Stimulated activated CD8-positive, alpha-beta memory T cell treated with anti-CD3 and anti-CD28 coated beads, Interleukin-4, amount 100 ng/mL, for 24 hours (primary cell): ENCODE measurements at places on chromosomes 13 and 19.

DNA sequence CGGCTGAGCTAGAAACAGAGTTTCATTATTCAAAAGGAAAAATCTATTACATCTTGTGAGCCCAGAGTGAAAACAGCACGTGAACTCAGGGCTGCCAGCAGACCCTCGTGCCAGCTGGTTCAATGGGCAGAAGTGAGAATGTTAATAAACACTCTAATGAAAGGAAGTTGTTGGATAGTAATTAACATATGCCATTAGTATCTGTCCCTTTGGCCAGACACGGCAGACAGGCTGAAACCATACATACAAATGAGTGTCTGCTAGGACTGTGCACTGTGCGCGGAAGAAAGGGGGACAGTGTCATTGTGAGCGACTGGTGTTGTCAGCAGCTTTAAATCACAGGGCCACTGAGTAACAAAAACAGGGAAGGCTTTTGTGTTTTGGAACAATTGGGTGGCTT lies 121.9 kb upstream of the TSC22D1 start:
- DNase-seq, result no peak

- no peak for DNase-seq
These were observed 10.4 kb downstream of the EFNA2 start for GRCh38 chr19:1296078-1296477.

DNA sequence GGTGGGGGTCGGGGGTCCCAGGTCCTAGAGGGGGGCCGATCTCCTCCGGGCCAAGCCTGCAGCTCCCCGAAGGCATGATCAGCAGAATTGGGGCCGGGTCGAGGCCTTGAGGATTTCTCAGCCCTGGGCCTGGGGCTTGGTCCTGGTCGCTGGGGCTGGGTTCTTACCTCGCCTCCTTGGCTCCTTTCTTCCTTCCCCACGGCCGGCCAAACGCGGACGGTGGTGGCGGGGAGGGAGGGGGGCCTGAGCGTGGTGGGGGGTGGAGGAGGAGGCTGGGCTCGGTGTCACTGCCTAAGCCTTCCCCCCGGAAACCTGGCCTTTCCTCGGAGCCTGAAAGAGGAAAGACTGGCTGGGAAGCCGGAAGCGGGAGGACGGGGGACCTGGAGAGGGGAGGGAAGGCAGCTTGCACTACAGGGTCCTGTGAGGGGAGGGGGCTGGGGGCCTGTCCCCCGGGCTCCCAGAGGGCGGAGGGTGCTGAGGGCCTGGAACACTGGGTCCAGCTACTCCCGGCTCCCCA lies at the start of gene ZNF579:
Gene ZNF579, minus strand, starts transcription at position 221 of the 517 bp plus-strand sequence. CDS start 1,209 bp downstream, outside the sequence.
- peak; percentile 70 for DNase-seq

DNA sequence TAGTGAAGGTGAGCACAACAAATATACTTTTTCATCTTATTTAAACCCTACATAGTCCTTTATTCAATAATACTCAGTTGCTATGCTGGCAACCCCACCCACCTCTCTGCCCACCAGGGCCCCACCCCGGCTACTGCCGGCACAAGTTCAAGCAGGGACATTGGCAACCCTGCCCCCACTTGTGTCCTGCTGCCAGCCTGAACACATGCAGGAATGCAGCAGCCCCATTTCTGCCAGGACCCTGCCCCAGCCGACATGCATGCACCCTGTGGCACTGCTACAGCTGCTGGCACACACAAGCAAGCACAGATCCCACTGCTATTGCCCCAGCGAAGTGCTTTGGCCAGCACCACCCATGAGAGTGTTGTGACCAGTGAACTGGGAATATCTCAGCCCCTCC lies 289.8 kb downstream of the COG6 start:
- no peak for DNase-seq

- DNase-seq, result no peak
These were observed 405 bp downstream of the ZNF446 start for GRCh38 chr19:58476498-58477015.

GRCh38 chr19:55406826-55407549 lies 600 bp downstream of the UBE2S start:
- peak; percentile 19 for DNase-seq

DNA sequence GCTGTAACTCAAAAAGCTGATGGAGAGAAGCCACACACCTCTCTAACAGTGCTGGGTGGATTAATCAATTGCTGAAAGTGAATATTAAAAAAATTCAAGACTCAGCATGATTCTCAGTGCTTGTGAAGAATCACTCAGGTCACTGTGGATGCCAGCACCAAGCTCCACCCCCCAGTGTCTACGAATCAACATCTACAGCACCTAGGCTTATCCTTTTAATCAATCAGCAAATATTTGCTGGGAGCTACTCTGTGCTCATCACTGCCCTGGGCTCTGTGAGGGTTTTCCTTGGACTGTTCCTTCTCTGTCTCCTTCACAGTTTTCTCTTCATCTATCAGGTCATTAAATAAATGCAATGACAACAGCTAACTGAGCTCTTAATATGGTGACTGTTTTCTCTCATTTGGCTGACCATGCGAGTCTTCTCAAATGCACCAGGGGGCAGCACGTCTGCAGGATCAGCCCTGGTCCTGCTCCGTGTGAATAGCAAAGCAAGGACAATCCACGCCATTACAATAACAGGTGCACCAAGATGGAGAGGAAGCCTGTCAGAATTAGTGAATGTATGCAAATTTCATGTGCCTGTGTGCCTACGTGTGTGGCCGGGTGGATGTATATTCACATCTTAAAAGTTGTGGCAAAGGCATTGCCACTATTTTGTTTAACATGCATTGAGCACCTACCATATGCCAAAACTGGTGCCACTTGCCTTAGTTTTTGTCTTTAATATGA lies 14.6 kb upstream of the C13orf42 start:
- DNase-seq, result no peak

DNA sequence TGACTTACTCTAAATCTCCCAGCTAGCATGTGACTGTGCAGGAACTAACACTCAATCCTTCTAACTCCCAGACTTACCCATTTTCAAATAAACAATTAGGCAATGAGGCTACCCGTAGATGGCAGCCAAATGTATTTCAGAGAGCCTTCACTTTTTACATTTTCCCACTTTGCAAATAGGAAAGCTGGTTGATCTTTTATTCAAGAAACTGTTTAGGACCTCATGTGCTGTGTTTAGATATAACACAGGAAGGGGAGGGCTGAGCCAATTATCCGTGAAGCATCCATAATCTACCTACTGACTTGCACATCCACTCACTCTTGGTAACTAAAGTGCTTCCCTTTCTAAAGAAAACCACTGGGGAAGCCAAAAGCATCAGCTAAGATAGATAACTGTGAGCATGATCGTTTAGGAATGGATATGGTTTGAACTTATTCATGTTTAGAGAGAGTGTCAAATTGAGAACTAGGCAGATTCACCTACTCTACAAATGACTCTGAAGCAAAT lies 33.4 kb downstream of the MBNL2 start:
- DNase-seq, result no peak

DNA sequence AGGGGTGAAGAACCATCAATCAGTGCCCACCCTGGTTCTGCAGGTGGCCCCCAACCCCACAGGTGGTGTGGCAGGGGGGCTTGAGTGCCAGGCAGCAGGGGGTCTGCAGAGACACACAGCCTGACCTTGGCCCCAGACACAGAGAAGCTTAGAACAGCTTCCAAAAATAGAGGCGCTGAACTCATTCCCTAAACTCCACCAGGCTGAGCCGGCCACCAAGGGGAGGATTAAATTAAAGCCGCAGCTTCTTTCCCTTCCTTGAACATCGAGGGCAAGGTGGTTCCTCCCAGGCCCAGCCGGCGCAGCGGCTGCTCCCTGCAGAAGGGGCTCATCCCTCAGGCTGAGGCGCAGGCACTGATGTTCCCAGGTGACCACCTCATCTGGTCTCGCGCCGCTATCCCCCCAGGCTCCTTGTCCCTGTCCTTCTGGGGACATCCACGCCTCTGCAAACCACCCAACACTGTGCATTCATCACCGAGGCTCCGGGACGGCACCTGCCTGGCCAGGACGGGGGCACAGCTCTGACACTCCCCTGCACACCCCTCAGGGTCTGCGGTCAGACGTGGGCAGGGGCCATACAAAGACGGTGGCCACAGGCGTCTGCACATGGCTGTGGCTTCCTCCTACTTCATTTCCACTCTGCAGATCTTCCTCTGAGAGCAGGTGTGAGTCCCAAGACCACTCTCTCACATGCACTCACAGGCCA lies 30.9 kb downstream of the LAMP1 start:
- no peak for DNase-seq

- DNase-seq, result no peak
These were observed 686 bp downstream of the LENG8 start for GRCh38 chr19:54449701-54450069.

GRCh38 chr13:59229861-59230260 lies 933.9 kb downstream of the DIAPH3 start:
- no peak for DNase-seq

- no peak for DNase-seq
These were observed 42.3 kb downstream of the LYL1 start for GRCh38 chr19:13060233-13060963.

GRCh38 chr19:6381030-6381750 lies 5.5 kb upstream of the PSPN start:
- no peak for DNase-seq

- no peak for DNase-seq
These were observed at the start of gene GPR183 for GRCh38 chr13:99307247-99307646. Gene GPR183, minus strand, starts transcription at chr13:99307399. Its CDS starts 11,254 bp downstream, at chr13:99296145.

DNA sequence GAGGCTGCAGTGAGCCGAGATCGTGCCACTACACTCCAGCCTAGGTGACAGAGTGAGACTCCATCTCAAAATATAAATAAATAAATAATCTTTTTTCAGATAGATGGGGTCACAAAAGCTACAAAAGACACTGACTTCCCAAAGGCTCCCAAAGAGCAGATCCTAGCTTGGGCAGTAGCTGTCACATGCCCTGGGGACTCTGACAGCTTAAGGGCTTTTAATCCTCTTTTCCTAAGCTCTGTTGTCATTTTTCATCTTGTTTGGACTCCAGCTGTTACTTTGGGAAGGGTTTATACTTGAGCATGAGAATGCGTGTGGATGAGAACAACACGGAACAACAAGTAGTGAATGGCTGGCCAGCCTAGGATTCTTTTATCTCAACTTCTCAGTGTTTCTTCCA lies 231.7 kb downstream of the MZT1 start:
- DNase-seq, result no peak

DNA sequence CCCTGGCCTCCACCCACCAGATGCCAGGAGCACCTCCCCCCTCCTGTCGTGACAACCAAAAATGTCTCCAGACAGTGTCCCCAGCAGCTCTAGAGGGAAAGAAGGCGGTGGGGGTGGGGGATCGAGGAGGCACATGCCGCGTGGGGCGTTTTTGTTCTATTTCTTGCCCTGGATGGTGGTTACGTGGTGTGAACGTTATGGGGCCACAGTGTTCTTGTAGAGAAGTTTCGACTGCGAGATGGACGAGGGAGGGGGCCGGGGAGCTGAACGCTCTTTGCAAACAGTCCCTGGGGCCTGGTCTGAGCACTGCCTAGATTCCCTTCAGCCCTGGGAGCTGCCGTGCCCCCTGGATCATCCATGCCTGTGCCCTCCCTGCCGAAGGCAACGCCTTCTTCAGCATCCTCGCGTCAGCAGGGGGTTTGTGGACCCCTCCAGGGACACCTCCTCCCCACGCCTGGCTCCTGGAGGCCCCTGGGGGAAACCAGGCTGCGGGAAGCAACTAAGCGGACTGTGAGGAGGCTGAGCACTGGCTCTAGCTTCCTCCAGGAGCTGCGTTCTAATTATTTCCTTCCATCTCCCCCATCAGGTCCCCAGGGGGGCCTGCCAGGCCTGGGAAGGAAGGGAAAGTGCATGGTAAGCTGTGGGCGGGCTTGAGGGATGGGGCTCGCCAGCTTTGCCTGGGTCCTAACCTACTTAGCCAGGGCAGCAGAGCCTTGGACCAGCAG lies 131.5 kb downstream of the IER2 start:
- no peak for DNase-seq

DNA sequence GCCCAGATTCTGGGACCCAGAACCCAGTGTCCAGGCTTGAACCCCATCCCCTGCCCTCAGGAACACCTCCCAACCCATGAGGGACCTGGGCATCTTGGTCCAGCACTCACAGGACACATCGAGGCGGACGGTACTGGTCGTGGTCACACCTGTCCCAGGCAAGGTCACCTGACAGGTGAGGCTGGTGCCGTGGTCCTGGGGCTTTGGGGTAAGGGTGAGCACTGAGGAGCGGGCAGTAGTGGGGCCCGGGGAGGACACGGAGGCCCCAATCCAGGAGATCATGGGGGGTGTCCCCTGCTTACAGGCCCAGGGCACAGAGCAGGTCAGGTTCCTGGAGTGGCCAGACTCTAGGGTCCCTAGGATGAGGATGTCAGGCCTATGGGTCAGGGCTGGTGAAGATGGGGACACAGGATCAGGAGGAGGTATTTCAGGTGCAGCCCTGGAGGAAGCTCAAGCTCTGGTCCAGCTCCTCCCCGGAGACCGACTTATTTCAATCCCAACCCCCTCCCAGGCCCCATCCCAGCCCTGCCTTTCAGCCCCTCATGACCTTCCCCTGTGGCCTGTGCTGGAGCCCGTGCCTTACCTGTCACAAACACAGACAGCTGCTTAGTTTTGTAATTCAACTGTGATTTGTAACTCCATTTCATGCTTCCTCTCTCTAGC lies 772 bp downstream of the SIGLEC8 start:
- DNase-seq, result no peak

DNA sequence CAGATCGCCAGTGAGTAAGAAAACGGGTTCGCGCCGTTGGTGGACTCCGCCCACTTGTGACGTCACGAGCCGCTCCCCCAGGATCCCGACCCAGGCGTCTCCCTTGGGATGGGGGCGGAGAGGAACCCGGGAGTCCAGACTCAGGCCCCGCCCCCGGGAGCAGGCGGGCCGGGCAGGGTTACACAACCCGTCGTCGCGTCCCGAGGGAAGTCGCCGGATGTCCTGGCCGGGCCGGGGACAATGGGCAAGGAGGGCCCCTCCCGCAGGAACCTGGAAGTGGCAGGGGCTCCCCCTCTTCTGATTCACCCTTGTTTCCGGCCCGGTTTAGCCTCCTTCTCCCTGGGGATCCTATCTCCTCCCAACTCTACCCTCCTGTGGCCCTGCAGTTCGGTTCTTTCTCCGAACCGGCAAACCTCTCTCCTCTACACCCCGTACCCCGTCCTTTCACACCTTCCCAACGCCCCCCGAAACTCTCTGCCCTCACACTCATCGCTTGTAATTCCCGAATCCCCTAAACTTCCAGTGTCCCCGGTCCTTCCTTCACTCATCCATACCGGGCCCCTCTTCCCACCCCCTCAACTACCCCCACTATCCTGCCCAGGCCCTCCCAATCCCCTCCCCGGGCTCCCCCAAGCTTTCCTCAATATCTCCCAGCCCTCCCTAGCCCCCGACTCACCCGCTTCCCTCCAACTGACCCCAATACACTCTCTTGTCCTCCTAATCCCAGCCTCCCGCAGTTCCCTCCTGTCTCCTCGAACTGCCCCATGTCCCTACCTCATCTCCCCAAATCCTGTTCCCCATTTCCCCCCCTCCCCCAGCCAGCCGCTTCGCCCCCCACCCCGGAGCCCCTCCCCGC lies 20.0 kb upstream of the ERCC1 start:
- DNase-seq, result peak; percentile 28

DNA sequence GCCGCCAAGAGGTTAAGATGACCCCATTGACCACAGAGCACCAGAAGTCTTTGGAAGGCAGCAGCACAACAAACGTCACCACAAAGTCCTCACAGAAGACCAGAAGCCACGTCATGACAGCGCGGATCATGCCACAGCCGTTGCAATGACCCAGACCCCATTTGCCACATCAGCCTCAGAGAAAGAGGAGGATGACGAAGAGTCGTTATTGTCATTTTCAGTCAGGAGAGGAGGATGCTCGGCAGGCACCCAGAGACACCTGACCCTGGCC lies 29.6 kb upstream of the CD33 start:
- no peak for DNase-seq

- DNase-seq, result no peak
These were observed 134.5 kb downstream of the TBC1D4 start for GRCh38 chr13:75347457-75347856.
